ENCODE measurements at places on chromosomes 4 and X. TPM values are rescaled to one million over a fixed set of nuclear protein-coding genes. Genes with fewer than 3 reads are reported as not detected.

RFC1 gene
- total RNA-seq, result 50.2 TPM

PRSS12 gene
- 8.5 TPM for total RNA-seq

IL2 gene
- not detected for total RNA-seq

DNA sequence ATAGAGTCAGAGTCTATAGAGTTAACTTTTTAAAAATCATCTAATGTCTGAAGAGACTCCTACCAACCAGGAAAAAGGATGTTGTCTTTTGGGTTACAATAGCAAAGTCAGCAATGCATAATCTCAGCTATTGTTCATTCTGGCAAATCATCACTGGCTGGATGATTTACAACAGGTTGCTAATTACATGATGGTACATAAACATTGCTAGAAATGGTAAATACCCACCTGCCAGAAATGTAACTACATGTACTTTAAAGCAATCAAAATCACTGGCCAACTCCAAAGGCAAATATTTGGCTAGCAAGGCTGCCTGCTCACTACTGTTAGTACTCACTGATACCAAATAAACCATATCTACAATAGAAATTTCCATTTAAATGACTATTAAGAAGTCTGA, 91.1 kb downstream of the PPP3CA start:
- no peak for DNase-seq

DNA sequence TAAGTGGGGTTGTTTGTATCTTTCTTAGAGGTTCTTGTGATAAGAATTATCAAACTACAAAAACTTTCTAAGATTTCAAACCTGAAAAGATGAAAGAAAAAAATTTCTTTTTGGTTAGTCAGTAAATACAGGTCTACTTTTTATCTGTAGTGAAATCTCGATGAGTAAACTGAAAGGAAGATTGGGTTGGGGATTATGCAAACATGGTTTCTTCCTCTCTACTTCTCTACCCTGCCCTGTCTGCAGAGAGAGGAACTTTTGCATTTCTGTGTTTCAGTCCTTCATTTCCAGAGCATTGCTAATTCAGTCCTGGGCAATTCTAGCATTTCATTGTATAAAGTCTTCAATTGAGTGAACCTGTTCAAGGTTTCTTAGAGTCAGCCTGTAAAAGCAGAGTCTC, 51.6 kb upstream of the IL2 start:
- no peak for DNase-seq

DNA sequence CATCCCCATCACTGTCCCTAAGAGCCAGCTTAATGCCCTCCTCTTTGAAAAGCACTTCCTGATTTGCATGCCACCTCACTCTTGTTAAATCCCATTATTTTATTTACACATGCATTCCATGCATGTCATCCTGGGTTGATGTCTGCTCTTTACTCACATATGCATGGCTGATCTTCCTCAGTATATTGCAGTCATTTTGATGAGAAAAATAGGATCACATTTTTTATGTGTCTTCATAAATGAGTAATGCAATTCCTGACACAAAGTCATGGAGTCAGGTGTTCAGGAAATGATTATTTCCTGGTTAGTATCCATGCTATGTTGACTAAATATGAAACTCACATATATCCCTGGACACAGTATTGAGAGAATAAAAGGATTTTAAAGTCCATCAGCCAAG, 204.7 kb downstream of the SLIT2 start:
- DNase-seq, result no peak

DNA sequence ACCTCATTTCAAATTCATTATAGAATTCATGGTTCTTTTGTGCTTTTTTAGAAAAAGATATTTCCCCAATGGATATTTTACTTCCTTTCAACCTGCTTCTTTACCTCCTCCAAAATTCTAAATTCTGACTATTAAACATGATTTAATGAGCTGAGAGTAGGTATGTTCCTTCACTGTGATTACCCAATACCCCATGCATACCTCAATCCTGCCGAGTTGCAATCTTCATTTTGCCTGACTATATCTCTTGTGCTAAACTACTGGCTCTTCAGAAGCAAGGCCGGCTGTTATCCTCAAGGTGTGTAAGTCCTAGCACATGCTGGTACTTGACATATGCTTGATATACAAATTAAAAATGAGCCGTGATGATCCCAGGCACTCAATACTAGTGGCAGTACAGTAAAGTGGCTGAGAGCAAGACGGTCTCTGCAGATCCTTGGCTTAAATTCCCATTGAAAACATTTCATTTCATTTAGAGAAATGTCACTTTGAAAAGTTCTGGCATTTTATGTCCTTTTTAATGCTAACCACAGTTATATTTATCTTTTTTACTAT, 320.4 kb downstream of the KCNIP4 start:
- no peak for DNase-seq

All from lower lobe of right lung (tissue), 2 donors.